Naive thymus-derived CD4-positive, alpha-beta T cell (primary cell): ENCODE measurements at places on chromosomes 1 and 21.

DNA sequence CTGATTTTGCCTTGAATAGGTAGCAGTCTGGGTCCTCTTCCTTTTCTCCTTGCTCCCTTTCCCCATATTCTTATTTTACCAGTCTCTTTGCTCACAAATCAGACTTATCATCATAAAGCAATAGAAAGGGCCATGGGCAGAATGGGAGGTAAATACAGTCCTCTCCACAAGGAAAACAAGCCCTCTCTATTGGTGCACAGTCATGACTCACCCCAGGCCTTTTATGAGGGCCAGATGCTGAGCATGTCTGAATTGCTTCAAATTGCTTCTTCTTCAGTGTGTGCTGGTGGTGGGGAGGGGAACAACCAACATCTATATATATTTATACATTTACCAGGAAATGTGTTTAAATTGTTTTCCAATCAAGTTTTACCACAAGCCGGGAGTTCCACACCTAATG, 75.2 kb downstream of the GFI1 start:
- DNase-seq, result no peak

DNA sequence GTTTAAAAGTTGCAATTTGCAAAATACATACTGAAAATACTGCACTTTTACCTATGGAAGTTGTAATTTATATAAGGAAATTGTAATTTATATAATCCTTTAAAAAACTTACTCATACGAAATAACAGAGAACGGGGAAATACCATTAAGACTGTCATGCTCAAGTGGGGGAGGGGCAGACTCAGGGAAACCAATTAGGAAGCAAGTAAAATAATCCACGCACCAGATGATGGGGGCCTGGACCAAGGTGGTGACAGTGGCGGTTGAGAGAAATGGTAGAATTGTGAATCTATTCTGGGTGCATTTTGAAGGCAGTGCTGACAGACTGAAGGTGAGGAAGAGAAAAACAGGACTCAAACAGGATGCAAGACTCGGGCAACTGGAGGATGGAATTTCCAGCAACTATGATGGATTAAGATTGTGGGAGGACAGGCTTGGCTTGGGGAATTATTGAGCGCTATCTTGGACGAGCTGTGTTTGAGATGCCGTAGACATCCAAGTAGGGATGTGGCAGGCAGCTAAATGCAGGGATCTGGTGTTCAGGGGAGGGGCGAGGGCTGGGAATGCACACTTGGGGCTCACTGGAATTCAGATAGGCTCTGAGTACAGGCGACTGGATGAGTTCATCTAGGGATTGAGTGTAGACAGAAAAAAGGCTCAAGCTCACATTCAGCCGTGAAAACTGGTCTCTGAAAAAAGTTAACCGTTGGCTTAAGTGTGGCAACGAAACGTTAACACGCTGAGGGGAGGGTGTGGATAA, 977 bp downstream of the LCA5L start:
- no peak for DNase-seq

DNA sequence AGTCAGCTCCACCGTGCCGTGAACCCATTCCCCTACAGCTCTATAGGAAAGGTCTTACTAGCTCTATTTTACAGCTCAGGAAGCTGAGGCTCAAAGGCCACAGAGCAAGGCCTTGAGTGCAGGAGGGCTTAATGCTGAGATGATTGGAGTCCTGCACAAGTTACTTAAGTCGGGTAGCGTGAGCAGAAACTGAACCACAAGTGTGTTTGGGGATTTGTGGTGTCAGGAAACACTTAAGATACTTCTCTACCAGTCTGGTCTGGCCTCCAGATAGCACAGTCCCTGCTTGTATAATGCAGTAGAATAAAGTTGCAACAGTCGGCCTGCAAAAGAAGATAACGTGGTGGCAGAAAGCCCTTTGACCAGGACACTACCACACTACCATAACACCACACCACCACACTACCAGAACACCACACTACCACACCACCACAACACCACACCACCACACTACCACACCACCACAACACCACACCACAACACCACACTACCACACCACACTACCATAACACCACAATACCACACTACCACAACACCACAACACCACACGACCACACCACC, 118.1 kb downstream of the SPSB1 start:
- DNase-seq, result no peak

GRCh38 chr1:236550961-236551851, 27.4 kb downstream of the LGALS8 start:
- DNase-seq, result no peak

- no peak for DNase-seq
These were observed 265.0 kb downstream of the NPHP4 start for GRCh38 chr1:5727191-5727590.

DNA sequence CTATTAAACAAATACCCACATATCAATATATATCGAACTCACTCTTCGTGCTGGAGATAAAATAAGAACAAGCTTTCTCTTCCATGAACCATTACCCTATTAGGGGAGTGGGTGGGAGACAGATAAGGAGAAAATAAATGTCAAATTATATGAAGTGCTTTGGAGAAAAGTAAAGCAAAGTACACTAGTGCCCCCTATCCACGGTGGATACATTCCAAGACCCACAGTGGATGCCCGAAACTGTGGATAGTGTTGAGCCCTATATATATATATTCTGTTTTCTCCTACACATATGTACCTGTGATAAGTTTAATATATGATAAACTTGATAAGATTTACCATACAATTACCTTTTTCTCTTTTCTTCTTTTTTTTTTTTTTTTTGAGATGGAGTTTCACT, 54.6 kb downstream of the FH start:
- DNase-seq, result no peak

DNA sequence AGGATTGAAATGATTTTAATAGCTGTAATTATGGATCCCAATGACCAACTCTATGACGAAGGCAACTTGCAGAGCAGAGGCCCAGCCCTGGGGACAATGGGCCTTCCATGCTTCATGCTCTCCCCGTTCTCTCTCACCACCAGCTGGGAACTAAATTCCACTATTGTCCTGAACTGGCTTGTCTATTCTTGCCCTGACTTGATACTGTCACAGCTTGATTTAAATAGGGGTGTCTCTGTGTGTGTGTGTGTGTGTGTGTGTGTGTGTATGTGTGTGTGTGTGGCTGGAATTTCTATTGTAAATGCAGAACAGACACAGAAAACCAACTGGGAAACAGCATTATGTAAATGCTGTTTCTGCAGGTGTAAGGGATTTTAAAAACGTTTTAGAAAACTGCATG, 57.0 kb downstream of the SLC22A15 start:
- no peak for DNase-seq

DNA sequence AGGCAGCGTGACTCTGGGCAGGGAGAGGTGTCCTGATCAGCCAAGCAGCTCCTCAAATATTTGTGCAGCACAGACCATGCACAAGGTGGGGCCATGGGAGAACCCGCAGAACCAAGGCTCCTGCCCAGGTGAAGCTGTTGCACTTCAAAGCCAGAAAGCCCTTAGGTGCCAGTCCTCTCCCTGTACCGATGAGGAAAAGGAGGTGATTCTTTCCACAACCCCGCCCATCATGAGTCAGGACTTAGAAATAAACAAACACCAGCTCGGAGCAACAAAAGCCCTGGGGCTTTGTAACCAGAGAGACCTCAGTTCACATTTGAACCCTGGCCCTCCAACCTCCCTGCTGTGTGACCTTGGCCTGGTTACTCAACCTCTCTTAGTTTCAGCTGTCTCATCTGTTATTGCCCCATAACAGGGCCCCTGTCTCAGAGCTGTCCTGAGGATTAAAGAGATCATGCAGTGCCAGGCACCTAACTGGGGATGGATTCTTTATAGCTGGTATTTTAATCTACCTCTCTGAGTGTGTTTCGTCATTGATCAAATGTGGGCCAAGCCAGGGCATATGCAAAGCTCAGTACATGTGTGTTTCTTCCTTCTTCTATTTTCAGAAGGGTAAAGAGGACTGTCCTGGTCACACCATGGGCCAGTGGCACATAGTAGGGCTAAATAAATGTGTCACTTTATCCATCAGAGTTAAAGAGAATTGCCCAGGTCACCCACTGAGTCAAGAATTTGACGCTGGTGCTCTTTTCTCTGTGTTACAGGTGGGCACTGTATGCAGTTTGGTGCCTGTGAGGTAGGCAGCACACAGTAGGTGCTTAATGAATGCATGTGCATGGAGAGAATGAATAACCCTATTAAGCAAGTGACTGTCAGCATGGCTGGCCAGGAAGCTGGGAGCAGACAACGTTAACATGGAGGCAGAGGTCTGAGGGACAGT, 1.4 kb downstream of the LDLRAD1 start:
- no peak for DNase-seq

DNA sequence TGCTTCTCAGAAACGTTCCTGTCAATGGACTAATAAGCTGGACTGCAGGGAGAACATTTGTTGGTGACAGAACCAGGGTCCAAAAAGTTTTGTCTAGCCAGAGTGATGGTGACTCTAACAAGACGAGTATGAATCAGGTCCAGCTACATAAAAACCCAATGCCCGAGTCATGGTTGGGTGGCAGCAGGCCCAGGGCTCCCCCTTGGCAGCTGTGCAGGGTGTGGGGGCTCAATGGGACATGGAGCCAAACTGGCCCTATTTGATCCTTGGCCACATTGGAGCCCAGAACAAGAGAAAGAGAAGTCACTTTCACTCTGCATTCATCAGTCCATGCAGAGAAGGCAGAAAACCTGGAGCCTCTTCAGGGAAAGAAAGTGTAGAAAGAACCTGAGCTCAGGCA, 37.9 kb upstream of the TENT5C start:
- DNase-seq, result no peak

- no peak for DNase-seq
These were observed 1014.5 kb downstream of the BRINP3 start for GRCh38 chr1:189463166-189463565.

DNA sequence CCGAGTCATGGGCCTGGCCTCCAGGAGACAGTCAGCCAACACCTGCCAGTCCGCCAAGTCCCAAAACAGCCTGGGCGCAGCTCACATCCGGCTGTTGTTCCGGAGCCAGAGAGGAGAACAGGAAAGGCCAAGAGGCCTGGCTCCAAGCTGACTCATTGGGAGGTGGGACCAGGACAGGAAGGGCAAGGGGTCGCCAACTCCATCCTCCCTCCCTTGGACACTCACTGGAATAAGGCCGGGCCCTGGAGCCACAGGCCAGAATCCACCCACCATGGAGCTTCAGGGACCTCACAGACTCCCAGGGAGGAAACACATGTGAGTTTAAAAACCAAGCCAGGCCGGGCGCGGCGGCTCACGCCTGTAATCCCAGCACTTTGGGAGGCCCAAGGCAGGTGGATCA, 25.1 kb upstream of the CLIC4 start:
- DNase-seq, result no peak

- DNase-seq, result no peak
These were observed 80.0 kb downstream of the DESI2 start for GRCh38 chr1:244732851-244733450.

DNA sequence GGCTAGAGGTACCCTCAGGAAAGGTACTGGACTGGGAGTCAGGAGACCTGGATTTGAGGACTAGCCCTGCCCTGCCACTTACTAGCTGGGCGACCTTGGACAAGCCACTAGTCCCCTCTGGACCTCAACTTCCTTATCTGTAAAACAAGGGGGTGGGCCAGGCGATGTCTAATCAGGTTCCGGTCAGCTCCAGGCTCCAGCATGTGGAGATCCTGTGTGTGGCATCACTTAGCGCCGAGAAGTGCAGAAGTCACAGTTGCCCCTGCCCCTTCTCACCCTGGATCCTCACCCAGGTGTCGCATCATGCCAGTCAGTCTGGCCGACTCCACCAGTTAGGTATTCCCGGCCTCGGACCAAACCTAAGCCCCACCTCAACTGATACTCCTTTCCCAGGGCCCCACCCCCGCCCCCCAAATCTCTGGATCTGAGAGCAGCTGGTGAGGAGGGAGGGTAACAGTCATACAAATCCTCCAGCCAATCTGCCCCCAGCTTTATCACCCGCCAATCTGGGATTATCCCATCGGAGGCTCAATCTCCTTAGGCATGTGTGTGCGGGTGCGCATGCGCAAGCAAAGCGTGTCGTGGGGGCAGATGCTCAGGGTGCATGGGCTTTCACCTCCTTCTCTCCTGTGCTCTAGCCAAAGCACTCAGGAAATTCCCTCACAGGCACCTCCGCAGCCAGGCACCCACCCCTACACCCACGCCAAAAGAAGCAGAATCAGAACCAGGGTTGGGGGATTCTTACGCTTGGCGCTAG, 5.4 kb downstream of the CELF3 start:
- no peak for DNase-seq

DNA sequence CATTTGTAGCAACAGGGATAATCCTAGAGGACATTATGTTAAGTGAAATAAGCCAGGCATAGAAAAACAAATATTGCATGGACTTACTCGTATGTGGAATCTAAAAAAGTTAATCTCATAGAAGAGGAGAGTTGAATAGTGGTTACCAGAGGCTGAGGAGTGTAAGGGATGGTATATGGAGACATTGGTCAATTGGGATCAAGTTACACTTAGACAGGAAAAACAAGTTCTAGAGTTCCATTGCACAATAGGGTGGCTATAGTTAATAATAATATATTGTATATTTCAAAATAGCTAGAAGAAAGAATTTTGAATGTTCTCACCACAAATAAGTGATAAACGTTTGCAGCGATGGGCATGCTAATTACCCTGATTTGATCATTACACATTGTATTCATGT, 354.6 kb downstream of the SEC16B start:
- DNase-seq, result no peak

GRCh38 chr1:13554798-13555197, 28.8 kb upstream of the PDPN start:
- DNase-seq, result no peak

GRCh38 chr21:26597031-26597430, 23.9 kb upstream of the CYYR1 start:
- no peak for DNase-seq

- no peak for DNase-seq
These were observed 860.8 kb downstream of the BRINP3 start for GRCh38 chr1:189616893-189617292.

DNA sequence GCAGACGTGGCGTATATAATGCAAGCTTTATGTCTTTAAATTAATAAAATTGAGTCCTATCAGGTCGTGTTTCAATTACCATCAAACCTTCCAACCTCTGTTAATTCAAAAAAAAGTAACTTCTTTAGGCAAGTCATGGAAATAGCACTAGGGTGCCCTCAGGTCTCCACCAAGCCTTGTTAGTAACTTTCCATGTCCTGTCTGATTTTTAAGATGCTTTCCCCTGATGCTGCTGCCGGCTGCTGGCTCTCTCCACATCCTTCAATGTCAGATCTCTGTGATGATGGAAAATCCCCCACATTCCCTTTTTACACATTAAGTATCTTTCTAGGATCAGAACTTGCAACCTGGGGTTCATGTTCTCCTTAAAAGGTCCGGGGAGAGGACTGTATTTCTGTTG, 3.0 kb downstream of the ERG start:
- no peak for DNase-seq

DNA sequence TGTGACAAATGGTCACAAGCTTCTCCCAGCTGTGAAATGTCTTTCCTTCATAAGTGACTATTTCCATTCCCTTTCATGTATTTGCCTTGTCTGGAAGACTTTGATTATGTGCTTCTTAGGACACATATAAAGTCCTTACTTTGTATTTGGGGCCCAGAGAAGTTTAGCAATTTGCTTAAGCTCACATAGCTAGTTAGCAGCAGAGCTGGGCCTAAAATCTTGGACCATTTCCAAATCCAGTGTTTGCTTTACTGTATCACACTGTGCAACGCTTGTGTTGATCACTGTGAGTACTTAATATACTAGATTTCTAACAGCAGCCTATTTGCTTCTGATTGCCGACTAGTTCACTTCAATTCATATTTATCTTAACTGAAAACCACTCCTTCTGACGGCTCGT, 2.2 kb upstream of the KCNA3 start:
- DNase-seq, result no peak
